ENCODE measurements at places on chromosomes 1 and 21.

DNA sequence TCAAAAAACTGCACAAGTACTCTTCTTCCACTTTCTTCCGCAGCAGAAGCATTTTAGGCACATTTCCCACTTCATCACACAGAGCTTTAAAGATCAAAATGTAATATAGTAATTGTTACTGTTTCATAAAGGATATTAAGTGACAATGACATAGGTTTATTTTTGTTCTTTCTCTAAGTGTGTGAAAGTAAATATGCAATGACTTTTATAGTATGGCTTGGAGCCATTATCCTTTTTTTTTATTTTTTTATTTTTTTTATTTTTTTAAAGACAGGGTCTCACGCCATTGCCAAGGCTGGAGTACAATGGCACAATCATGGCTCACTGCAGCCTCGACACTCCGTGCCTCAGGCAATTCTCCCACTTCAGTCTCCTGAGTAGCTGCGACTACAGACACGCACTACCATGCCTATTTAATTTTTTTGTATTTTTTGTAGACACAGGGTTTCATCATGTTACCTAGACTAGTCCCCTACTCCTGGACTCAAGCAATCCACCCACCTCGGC, 7.0 kb downstream of the TRIM33 start:
- DNase-seq = no peak

GRCh38 chr21:30813174-30813573, at the start of gene KRTAP8-1:
Gene KRTAP8-1, minus strand, starts transcription at chr21:30813274. Its CDS starts 54 bp downstream, at chr21:30813220.
- no peak for DNase-seq

- peak; percentile 79 for DNase-seq
These were observed 36.4 kb downstream of the RXRG start for GRCh38 chr1:165408518-165408917.

- DNase-seq = no peak
These were observed 333 bp upstream of the CHAF1B start for GRCh38 chr21:36384885-36385232.

GRCh38 chr1:184801503-184801902, 46.8 kb upstream of the EDEM3 start:
- DNase-seq = no peak

- no peak for DNase-seq
These were observed 1120.2 kb upstream of the TMPRSS15 start for GRCh38 chr21:19523746-19524145.

- DNase-seq = no peak
These were observed 13.6 kb upstream of the MAB21L3 start for GRCh38 chr1:116097626-116098025.

Data from islet precursor cell (in vitro differentiated cells).